NCI-H748 treated with DMSO at 0.1 percent for 48 hours (cell line): ENCODE measurements at places on chromosomes 7 and 10.

- DNase-seq, result no peak
These were observed 66.7 kb upstream of the NEUROD6 start for GRCh38 chr7:31407178-31407676.

DNA sequence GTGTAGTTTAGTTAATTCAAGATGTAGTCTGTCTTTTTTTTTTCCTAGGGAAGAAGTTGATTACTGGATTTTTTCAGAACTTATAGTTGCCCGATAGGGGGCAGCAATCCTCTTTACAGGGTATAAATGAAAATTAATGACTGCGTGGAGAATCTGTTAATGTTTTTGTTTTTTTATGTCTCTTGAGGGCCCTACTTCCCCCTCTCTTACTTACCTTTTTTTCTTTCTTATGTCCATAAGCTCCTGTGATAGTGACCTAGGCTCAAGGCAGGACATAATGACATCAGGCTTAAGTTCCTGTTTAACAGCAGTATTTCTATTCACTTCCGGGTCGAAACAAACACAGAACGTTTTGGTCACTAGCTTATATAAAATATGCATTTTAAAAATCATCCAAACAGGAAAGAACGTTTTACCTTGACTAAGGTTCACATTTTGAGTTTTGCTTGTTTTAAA is 18.8 kb downstream of the CDC123 start:
- peak; percentile 30 for DNase-seq

GRCh38 chr7:18831943-18832342 is 285.5 kb downstream of the TWIST1 start:
- no peak for DNase-seq

DNA sequence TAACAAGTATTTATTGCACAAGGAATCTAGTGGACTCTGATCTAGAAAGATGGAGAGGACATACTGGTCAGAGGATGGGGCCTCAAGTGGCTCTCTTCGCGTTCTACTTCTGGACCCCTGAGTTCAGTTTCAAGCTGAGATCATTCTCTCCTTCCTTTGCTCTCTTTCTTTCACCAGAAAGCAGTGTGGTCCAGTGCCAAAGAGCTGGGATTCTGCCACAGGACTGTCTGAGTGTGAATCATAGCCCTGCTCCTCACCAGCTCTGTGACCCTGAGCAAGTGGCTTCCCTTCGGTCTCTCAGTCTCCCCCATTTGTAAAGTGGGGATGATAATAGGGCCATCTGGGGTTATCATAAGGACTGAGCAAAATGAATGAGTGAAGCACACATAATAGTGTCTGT is 715.2 kb downstream of the SUGCT start:
- no peak for DNase-seq

DNA sequence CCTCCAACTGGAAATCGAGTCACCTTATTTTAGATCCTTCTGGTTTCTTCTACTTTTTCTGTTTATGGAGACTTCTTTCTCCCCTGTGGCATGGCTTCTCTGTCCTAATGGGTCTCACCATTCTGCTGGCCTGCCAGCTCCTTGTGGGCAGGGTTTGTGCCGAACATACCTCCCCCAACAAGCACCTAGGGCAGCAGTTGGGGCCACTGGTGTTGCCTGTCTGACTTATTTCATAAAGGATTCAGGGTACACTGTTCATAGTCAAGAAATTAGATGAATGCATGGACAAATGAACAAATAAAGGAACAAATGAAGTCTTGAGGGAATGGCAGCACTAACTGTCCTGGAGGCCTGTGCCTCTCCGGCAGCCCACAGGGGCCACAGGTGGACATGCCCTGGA is 55.6 kb upstream of the DOCK1 start:
- no peak for DNase-seq

GRCh38 chr7:98836811-98837629 is 32.8 kb downstream of the TMEM130 start:
- DNase-seq, result no peak

DNA sequence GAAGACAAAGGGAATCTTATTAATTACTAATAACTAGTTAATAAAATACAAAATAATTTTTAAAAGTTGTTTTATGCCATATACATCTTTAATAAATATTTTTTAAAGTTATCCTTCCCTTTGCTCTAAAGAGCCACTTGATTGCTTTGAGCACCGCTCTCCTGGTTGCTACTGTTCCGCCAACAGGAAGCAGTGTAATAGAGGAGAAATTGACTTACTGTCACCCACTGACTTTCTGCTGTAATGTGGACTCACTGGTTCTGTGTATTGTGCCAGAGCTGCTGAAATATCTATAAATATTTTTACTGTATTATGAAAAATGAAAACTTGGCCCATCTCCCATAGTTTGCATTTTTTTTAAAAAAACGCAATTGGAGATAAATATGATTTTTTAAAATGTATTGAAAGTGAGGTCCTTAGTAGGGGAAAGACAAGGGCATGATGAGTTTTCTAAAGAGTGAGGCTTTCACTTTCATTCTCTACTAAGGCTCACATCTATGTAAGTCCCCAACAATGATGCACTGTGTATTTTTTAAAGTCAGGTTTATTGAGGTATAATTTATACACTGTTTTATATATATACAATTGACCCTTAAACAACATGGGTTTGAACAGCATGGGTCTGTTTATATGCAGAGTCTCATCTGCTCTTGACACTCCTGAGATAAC is 100.5 kb downstream of the NPY start:
- DNase-seq, result no peak

DNA sequence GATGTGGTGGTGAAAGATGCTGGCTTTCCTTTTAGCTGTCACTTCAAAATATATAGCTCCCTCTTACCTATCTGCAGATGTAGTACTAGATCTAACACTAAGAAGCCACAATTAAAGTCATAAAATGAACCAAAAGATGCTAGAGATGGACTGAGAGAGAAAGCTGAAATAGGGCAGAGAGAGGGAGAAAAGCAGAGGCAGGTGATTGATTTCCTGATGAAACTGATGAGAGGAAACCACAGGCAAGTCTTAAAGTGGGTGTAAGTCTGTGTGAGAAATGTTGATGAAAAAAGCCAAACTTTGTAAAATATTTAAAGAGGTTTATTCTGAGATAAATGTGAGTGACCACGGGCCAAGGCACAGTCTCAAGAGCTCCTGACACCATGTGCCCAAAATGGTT is 194.3 kb upstream of the MBL2 start:
- no peak for DNase-seq

GRCh38 chr7:51253157-51253556 is 63.5 kb downstream of the COBL start:
- no peak for DNase-seq

GRCh38 chr7:84364708-84365107 is 170.1 kb upstream of the SEMA3A start:
- no peak for DNase-seq

DNA sequence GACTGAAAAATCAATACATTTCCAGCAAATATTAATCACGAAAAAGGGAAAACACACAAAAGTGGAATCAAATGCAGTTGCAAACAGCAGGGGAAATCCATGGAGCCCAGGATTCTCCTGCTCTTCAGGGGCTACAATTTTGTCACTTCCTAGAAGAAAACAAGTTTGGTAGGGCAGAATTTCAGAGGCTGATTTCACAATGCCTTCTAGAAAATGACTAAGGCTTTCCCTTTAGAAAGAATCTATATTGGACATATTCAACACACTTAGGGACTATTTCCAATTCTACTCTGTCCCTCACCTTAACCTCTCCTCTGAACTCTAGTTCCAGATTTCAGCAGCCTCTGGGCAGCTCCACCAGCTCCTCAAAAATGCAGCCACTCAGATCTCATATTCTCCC is 111.3 kb downstream of the HECTD2 start:
- no peak for DNase-seq

- no peak for DNase-seq
These were observed 210.1 kb downstream of the JCAD start for GRCh38 chr10:29849126-29849833.

DNA sequence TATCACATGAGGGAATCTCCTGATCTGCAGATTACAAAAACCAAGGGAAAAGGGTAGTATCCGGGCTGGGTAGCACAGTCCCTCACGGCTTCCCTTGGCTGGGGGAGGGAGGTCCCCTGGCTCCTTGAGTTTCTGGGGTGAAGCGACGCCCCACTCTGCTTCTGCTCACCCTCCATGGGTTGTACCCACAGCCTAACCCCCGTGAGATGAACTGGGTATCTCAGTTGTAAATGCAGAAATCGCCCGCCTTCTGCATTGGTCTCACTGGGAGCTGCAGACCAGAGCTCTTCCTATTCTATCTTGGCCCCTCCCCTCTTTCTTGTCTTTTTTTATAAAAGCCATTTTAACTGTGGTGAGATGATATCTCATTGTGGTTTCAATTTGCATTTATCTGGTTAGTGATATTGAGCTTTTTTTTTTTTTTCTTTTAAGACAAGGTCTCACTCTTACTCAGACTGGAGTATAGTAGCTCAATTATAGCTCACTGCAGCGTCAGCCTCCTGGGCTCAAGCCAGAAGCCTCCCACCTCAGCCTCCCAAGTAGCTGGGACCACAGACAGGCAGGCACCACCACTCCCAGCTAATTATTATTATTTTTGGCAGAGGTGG is 87.8 kb downstream of the ABCC2 start:
- no peak for DNase-seq

GRCh38 chr10:3169673-3170072 is 2.9 kb downstream of the PITRM1 start:
- no peak for DNase-seq

DNA sequence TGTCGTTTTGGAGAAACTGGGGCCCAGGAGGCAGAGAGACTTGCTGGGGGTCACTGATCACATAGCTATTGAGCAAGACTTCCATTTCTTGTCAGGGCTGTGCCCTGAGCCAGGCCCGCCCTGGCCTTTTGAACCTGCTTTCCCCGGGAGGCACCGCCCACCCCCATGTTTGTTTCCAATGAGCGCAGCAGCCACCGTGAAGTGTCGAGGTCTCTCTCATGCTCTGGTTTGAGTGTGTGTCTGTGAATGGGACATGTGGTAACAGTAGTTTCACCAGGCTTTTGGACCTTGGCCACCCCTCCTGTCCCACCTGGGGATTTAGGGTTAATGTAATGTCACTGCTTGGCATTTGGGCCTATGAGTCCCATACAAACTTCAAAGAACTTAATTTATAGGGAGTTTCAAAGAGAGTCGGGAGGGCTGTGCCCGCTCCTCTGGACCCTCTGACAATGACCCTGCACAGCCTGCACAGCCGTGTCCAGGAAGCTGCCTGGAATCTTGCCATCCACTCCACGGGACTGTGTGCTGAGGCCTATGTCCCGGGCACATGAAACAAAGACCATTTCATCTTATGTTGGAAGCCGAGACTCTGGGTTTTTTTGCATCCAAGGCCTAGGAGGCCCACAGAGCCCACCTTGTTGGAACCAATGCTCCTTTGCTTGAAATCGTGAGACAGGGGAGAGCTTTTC is 6.3 kb downstream of the PRF1 start:
- DNase-seq, result no peak

DNA sequence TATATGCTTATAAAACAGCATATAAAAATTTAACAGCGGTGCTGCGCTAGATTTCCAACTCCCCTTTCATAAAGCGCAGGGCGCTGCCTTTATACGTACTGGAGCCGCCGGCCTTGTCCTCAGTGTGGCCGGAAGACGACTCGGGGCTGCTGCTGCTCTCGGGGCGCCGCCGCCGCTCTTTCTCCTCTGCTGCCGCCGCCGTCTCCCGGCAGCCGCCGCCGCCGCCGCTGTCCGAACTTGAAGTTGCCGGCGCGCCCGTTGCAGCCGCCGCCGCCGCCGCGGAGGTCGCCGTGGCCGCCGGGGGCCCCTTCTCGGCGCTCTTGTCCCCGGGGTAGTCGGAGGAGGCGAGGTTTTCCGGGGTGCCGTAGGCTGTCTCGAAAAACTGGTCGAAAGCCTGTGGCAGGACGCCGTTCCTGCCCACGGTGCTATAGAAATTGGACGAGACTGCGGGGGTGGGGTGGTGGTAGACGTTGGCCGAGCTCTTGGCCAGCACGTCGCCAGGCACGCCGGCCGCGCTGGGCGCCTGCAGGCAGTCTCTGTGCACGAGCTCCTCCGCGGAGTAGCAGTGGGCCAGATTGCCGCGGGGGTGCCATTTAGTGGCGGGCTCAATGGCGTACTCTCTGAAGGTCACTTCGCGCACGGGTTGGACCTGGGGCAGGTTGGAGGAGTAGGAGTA is 557 bp downstream of the HOXA11 start:
- no peak for DNase-seq

GRCh38 chr7:80095545-80095944 is 39.1 kb upstream of the GNAI1 start:
- DNase-seq, result no peak
